ENCODE measurements at places on chromosomes 13 and 19.

DNA sequence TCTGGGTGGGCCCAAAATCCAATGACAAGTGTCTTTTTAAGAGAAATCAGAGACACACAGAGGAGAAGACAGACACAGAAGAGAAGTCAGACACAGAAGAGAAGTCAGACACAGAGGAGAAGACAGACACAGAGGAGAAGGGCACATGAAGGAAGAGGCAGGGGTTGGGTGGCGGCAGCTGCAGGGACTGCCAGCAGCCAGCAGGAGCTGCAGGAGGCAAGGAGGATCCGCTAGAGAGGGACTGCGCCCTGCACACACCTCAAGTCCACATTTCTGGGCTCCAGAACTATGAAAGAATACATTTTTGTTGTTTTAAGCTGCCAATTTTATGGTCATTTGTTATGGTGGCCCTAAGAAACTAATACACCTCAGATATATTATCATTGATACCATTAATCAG lies 140.6 kb downstream of the ZIC5 start:
- DNase-seq: no peak

- DNase-seq: no peak
Measured at GRCh38 chr13:41985788-41986508, 25.0 kb upstream of the VWA8 start.

DNA sequence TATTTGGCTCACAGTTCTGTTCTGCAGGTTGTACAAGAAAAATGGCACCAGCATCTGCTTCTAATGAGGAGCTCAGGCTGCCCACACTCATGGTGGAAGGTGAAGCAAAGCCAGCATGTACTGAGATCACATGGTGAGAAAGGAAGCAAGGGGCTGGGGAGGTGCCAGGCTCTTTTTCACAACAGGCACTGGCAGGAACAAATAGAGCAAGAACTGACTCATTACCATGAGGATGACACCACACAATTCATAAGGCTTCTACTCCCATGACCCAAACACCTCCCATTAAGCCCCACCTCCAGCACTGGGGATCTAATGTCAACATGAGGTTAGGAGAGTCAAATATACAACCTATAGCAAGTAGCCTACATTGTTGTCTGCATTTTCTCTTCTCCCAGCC lies 522.6 kb downstream of the RFC3 start:
- DNase-seq: no peak

- DNase-seq: no peak
Measured at GRCh38 chr13:33099860-33100259, 83.6 kb downstream of the KL start.

DNA sequence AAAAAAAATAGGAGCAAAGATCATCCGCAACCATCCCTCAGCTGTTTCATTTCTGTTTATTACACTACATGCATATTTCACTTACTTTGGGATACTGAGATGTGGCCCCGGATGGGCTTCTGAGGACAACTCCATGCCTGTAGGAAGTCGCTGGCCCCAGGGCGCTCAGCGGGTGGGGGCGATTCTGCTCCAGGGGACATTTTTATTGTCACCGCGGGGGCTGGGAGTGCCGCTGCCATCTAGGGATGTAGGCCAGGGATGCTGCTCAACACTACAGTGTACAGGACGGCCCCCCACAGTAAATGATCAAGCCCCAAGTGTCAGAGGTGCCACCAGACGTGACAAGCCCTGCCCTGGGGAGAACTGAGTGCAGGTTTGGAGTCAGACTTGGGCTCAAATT lies 6.4 kb upstream of the BST2 start:
- no peak for DNase-seq

DNA sequence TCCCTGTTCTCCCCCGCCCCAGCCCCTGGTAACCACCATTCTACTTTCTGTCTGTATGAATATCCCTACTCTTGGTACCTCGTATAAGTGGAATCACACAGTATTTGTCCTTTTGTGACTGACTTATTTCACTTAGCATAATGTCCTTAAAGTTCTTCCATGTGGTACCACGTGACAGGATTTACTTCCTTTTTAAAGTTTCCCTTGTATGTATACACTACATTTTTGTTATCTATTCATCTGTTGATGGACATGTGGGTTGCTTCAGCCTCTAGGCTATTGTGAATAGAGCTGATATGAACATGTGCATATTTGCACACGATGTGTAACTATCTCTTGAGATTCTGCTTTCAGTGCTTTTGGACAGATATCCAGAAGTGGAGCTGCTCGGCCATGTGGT lies 59.6 kb upstream of the GJB6 start:
- DNase-seq: no peak

Data from dermis blood vessel endothelial cell (primary cell).